ENCODE measurements at places on chromosomes 2 and 18.

- no peak for DNase-seq
Measured at GRCh38 chr2:162972383-162972782, 133.8 kb upstream of the KCNH7 start.

GRCh38 chr2:224046752-224047151 lies 7.7 kb upstream of the SERPINE2 start:
- DNase-seq, result no peak

GRCh38 chr18:73545472-73545871 lies 602.2 kb downstream of the FBXO15 start:
- DNase-seq, result no peak

GRCh38 chr2:240837621-240838020 lies 17.6 kb upstream of the KIF1A start:
- no peak for DNase-seq

GRCh38 chr2:172702451-172702850 lies 33.2 kb upstream of the RAPGEF4 start:
- no peak for DNase-seq

GRCh38 chr2:70070542-70071268 lies 16.6 kb upstream of the PCBP1 start:
- peak; percentile 35 for DNase-seq

DNA sequence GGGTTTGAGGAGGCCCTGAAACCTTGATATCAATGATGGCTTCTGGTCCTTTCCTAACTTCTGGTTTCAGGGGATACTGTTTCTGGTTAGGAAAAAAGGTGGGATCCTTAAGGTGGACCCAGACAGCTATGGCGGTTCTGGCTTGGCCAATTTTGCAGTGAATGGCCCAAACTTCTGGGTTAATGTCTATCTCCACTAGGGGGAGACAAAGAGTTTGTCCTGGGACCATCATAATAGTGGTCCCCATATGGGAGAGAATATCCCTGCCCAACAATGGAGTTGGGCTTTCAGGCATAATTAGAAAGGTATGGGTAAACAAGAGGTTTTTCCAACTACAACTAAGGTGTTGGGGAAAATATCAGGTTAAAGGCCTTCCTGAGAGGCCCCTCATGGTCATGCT lies 273.5 kb downstream of the CALCRL start:
- DNase-seq, result no peak

DNA sequence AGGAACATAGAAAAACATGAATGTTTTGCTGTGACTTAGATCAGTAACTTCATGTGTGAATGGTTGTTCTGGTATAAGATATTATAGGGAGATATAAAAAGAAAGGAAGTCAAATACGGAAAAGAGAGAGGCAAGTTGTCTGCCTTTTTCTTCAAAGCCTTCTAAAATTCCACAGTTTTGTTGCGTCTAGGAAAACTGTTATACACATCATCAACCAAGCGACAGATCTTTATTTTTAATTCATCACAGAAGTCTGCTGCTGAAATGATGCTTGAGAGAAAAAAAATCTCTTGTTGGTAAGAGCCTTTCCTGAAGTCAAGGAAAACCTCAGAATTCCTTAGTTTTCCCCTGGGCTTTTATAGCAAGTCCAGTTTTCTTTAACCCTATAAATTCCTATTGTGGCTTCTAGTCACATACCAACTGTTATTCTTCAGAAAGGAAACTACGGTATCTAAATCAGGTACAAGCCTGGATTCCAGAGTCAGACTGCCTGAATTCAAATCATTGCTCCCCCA lies 36.3 kb upstream of the TANC1 start:
- no peak for DNase-seq

GRCh38 chr2:190327867-190328572 lies 8.4 kb upstream of the HIBCH start:
- DNase-seq, result no peak

- peak; percentile 61 for DNase-seq
Measured at GRCh38 chr2:11344342-11344955, at the start of gene ROCK2. ROCK2 (minus strand) TSS chr2:11344636; CDS start chr2:11344136, 500 bp downstream.

- DNase-seq, result no peak
Measured at GRCh38 chr2:27185331-27186026, 26.4 kb upstream of the ATRAID start.

DNA sequence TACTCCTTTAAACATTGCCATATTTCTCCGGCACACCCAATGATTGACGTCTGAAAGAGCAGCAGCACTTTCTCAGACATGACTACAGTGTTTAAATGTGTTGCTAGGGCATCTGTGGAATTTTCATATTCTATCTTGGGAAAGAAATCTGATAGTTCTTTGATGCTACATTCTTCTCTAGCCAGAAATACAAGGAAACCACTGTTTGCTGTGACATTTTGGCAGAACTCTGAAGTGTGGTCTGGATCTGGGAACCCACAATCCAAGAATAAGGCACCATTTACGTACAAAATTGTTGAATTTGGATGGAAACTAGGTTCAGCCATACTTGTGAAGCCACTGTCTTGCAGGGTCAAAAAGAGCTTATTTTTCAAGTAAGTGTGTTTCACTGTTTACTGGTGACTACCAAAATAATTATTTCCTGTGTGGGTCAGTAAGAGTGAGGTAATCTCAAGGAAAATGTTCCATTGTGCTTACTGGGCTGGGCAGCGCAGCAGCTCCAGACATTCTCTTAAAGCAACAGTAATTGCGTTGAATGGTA lies 21.3 kb upstream of the CD28 start:
- no peak for DNase-seq

- DNase-seq, result no peak
Measured at GRCh38 chr2:111116011-111116746, 4.5 kb upstream of the BCL2L11 start.

DNA sequence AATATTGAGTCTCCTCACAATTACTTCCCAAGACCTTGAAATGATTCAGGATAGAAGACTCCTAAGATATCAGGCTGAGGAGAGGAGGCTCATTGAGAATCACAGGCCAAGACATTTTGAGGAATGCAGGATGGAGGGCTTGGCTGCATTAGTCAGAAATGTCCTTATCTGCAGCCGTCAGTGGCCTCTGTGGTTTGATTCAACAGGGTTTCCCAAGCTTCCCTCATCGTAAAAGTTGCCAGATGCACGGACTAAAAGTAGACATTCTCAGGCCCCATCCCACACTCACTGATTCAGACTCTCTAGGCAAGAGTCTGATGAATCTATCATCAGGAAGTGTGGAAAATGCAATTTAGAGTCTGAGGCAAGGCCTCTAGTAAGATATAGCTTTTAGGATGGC lies 34.0 kb upstream of the TMEM178A start:
- no peak for DNase-seq

GRCh38 chr2:225182126-225182525 lies 139.9 kb upstream of the DOCK10 start:
- no peak for DNase-seq

GRCh38 chr2:163466331-163467250 lies 269.2 kb downstream of the FIGN start:
- DNase-seq, result no peak

DNA sequence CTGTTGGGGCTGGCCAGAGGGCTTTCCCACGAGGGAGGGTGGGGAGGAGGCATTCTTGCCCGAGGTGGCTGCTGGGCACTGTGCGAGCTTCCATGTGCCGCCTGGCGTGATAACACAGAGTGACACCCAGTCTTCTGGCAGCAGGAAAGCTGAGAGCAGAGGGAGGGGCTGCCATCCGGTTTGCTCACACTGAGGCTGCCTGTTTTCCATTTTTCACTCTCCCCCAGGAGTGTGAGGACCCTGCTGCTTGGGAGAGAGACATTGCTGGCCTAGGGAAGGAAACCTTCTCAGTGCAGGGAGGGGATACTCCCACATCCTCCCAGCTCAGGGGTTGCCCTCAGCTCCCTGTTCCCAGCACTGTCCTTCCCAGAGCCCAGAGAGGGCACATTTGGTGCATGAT lies 73.1 kb downstream of the INHBB start:
- DNase-seq, result no peak

GRCh38 chr2:156157670-156158069 lies 174.9 kb downstream of the NR4A2 start:
- no peak for DNase-seq

- no peak for DNase-seq
Measured at GRCh38 chr2:118805064-118805690, 42.3 kb downstream of the EN1 start.

- no peak for DNase-seq
Measured at GRCh38 chr2:238585836-238586821, 159.4 kb downstream of the ASB1 start.

GRCh38 chr2:30737326-30737610 lies 70.0 kb downstream of the CAPN13 start:
- no peak for DNase-seq

DNA sequence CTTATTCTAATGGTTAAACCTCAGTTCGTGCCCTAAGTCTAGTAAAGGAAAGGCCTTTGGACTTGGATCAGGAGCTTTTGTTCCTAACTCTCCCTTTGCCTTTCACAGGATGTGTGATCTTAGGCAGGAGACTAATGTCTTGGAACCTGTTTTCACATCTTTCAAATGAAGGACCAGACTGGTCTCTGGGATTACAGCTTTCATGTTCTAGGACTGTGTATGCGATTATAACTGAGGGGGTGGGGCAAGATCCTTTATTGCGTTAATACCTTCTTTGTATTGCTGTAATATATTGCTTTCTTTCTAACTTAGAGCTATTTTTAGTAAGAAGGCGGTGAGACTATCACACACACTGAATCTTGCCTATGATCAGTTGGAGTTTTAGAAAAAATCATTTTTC lies 368.1 kb downstream of the RPRM start:
- DNase-seq, result no peak

DNA sequence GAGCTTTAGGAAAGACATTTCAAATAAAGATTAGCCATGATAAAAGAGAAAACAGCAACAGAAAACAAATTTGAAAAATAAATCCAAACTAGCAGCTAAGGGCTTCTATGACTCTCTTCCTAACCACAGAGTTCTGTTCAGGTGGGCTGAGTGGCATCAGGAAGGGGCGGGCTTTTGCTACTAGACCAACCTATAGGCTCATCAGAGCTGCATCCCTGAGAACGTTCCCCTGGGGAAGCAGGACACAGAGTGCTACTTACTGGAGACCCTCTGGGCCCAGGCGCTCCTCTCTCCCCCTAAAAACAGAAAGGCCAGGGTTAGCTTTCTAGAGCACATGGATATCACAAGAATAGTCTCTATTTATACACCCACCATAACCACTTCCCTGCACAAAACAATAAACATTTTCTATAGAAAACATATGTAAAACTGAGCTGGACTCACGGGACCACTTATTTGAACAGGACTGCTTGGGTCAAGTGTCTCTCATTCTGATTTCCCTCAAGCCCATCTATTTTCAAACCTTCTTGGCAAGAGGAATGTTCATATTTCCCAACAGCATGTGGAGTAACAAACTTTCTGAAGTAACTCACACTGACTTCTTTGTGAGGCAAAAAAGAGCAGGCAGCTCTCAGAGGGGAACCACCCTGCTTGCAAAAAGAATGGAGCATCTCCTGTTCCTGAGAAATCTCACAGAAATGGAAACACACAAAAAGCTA lies 78.9 kb upstream of the LMAN1 start:
- DNase-seq, result no peak

DNA sequence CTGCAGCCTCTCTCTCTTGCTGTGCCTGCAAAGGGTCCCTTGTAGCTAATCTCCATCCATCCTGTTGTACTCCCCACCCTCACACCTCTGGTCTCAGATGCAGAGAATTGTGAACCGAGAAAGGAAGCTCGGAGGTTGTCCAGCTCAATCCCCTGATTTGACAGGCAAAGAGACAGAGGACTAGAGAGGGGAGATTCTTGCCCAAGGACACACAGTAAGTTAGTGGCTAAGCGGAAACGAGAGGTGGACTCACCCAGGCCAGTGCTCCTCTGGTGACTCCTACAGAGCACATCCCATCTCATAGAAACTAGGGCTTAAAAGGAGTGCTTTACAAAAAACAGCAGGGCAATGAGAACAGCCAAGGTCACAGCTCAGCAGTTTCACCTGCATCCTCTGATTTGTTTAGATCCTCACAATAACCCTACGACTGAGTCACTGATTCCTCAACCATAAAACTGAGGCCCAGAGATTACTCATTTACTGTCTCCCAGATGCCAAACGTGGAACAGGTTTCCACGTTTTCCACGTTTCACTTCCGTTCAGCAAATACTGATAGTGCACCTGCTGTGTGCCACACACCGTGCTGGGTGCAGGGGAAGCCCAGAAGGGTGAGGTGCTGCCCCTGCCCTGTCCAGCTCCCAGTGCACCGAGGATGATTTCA lies 22.1 kb downstream of the EHD3 start:
- DNase-seq, result no peak

- DNase-seq, result no peak
Measured at GRCh38 chr2:7753777-7754176, 836.6 kb downstream of the RNF144A start.

DNA sequence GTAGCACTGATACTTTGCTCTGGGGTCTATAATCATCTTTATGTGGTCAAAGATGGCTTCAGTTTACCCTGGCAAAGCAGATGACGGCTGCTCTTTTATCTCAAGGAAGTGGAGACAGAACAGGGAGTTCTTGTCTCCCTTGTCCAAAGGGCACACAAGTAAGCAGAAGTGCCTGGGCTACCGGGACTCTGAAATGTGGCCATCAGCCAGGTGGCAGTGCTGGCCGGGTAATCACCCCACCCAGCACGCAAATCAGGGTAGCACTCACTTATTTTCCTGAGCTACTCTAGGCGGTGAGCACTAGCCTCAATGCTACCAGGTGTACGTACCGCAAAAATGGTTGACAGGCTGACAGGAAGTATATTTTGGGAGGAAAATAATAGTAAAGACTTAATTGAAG lies 119.7 kb upstream of the ETAA1 start:
- DNase-seq, result no peak

DNA sequence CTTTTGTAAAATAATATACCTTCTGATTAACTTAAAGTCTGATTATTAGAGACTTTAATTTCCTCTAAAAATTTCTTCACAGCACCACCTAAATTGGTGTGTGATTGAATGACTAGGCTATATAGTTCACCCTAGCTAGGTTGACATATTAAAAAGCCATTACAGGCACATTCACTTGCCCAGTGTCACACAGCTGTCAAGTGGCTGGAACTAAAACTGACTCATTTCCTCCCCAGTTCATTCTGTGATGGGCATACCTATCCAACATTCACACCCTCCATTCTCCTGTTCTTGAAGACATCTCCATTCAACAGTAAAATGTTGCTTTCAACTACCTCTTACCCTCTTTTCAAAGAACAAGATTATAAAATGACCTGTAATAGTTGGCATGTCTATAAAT lies 334.5 kb downstream of the ARHGAP15 start:
- no peak for DNase-seq

GRCh38 chr2:26786207-26787028 lies 562 bp downstream of the CENPA start:
- DNase-seq, result no peak

DNA sequence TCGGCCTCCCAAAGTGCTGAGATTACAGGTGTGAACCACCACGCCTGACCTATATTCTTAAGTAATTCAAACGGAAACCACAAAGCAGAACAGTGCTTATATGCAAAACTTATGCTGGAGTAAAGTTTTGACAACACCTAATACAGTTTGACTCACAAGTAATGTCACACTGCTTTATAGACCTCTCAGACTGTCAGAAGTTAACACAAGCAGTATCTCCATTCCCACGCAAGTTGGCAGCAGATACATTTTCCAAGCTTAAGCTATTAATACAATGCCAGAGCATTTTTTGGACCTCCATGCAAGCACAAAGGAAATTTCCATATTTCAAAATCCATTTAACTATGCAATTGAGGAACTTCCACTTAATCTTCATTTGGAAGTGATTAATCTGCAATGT lies 21.0 kb upstream of the SANBR start:
- DNase-seq, result peak; percentile 8

Measured in memory B cell (primary cell).